Prostate gland (tissue), 2 donors: ENCODE measurements at places on chromosomes 12 and 14. TPM values are rescaled to one million over a fixed set of nuclear protein-coding genes. Genes with fewer than 3 reads are reported as not detected.

- no peak for DNase-seq
These were observed 17.0 kb downstream of the PPP1R1A start for GRCh38 chr12:54571193-54572188.

DNA sequence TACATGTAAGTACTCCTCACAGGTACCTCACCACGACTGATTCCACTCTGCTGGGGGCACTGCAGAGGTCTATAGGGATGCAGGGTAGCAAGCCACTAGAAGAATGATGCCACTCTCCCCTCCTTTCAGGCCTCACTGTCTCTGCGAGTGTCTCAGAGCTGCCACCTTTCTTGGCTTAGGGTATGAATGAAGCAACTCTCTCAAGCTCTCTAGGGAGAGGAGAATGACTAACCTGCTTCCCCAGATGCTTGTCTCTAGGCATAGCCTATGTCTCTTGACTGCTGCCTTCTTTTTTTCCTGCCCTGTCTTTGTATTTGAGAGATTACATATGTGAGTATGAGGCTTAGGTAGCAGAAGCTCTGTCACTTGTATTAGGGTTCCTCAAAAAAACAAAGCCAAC, 566.5 kb upstream of the ATP2B1 start:
- no peak for DNase-seq

DNA sequence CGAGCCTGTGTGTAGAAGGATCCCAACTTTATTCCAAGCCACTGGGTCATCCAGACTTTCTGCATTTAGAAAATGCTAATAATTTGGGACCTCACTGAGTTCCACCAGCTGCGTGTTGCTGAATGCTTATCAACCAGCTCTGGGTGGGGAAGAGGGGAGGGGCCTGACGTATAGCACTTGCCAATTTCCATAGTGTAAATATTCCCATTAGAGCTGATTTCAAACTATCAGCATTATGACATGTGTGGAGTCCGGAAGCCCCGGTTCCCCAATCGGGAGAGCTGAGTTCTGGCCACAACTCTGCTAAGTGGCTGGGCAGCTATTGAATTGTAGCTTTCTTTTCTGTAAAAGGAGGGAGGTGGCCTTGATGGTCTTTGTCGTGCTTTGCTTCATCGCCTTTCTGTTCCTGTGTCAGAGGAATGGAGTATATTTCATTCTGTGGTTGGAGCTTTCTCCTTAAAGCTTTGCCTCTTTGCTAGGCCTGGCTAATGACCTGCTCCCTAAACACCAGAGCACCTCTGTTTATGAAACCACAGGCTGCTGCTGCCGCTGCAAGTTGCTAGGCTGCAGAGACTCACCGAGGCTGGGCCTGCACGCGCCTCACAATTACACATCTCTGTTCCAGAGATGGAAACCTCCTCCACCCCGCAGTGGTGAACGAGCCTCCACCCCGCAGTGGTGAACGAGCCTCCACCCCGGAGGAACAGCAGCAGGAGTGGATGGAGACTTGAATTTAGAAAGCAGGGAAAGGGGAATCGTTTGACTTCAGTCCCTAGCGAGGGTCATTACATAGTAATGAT, 7.7 kb upstream of the BCL7A start:
- DNase-seq, result no peak

DNA sequence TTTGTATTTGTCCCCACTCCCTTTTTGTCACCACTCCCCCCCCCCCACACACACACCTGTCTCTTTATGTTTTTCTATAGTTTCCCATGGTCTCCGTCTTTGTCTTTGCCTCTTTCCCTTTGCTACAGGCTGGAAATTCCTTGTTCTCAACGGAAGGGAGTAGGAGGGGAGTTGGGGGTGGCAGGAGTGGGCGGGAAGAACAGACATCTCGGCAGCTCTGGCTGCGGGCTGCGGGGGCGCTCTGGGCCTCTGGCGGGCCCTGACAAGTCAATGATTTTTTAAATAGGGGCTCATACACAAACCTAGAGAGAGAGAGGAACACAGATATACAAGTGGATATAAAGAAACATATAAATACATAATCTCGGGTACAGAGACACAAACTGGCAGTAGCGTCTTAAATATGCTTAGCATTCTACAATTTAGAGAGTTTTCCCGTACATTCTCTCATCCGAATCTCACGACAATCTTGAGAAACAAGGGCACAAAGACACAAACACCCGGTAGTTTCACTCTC, 2.4 kb upstream of the NAB2 start:
- peak; percentile 61 for DNase-seq

GRCh38 chr14:85180876-85181275, 349.1 kb upstream of the FLRT2 start:
- no peak for DNase-seq

GRCh38 chr14:91363776-91364523, 53.7 kb downstream of the CCDC88C start:
- DNase-seq, result no peak

DNA sequence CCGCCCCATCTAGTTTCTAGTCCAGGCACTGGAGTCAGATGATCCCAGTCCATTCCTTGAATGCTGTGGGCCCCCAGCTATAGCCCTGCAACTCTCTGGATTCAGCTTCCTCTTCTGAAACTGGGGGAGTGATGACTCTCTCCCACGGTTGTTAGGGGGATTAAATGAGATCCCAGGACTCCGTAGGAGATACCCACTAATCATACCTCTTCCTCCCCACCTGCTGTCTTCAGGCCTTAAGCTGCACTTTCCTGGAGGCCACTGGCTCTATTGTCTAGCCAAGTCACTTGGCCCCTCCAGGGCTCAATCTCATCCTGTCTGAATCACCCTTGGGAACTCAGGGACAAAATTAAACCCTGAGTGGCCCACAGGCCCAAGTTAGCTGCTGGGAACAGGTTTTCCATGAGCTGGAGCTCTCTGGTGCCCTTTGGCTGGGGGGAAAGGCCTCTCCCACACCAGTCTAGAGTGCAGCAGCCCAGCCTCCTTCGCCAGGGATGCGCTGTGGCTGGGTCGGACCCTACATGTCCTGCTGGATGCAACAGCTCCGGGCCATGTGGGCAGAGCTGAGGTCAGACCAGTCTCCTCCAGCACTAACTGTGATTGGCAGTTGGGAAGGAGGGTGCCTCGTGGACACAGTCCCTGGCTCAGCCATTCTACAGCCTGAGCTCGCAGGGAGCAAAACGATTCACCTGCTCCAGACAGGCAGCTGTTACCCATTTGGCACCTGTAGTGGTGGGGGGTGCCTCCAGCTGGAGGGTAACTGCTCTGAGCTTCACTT, 6.0 kb upstream of the ASB2 start:
- DNase-seq, result no peak

The SVOP gene
- total RNA-seq, result not detected

The PPM1H gene
- total RNA-seq, result 46.9 TPM
